Choroid plexus epithelial cell (primary cell): ENCODE measurements at places on chromosomes 3 and 15.
A peak's percentile ranks its signal among the peaks of the same experiment; 100 is the strongest.

GRCh38 chr15:60228619-60229018, 169.2 kb downstream of the ANXA2 start:
- no peak for DNase-seq

DNA sequence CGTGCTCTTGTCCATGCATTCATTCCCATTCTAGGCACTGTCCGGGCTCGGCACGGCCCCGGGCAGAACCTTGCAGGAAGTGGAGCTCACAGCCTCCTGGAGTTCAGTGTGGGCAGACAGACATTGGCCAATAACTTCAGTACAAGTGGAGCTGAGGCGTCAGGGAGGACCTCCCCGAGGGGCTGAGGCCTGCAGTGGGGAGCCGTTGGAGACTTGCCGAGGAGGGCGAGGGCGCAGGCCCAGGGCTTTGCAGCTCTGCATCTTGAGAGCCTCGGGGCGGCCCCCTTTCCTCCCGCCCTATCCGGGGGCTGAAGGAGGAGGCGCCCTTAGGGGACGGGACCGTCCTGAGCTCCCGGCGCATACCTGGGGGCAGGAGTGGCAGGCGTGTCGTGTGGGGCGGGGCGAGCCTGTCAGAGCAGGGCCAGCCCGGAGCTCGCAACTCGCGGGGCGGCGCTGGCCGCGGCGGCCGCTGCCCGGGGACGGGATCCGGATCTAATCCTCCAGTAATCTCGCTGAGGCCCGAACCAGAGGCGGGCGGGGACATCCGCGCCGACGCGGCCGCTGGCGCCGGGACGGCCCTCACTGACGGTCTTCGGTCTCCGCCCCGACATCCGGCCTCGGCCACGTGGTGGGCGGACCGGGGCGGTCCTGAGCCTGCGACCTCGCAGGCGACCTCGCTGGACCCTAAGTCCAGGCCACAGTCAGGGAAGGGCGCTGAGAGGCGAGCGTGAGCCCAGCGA, at the start of gene ACY1:
Gene ACY1 (plus strand): TSS at position 698 of the 740 bp plus-strand sequence. CDS start 530 bp downstream, outside the sequence.
- peak; percentile 93 for DNase-seq

GRCh38 chr3:16697443-16698147, 92.4 kb upstream of the DAZL start:
- peak; percentile 80 for DNase-seq

DNA sequence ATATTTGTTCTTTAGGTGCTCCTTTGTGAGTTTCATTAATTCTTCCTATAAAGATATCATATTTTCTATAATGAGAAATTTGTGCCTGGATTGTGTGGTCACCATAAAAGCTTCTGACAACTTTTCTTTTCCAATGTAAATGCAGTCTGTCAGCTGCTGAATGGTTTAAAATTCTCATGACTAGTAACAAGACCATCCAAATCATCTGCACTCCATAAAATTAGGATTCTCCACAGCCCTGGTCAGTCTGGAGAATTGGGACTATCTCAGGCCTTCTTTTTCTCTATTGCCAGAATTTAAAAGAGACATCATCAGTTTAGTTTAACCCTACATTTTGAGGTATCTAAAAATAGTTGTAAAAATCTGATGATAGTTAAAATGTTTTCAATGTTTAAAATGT, 180.9 kb downstream of the DTWD1 start:
- DNase-seq, result no peak

- no peak for DNase-seq
Observed at GRCh38 chr15:28887339-28888174, 1.8 kb downstream of the APBA2 start.

- no peak for DNase-seq
Observed at GRCh38 chr3:137778941-137779340, 14.8 kb downstream of the SOX14 start.

GRCh38 chr3:98962189-98962930, 60.9 kb upstream of the DCBLD2 start:
- peak; percentile 78 for DNase-seq

GRCh38 chr3:194117104-194117845, 18.7 kb upstream of the HES1 start:
- DNase-seq, result no peak

- peak; percentile 92 for DNase-seq
Observed at GRCh38 chr15:52010633-52011595, 8.1 kb upstream of the MAPK6 start.
